ENCODE measurements at places on chromosomes 7 and 10.

DNA sequence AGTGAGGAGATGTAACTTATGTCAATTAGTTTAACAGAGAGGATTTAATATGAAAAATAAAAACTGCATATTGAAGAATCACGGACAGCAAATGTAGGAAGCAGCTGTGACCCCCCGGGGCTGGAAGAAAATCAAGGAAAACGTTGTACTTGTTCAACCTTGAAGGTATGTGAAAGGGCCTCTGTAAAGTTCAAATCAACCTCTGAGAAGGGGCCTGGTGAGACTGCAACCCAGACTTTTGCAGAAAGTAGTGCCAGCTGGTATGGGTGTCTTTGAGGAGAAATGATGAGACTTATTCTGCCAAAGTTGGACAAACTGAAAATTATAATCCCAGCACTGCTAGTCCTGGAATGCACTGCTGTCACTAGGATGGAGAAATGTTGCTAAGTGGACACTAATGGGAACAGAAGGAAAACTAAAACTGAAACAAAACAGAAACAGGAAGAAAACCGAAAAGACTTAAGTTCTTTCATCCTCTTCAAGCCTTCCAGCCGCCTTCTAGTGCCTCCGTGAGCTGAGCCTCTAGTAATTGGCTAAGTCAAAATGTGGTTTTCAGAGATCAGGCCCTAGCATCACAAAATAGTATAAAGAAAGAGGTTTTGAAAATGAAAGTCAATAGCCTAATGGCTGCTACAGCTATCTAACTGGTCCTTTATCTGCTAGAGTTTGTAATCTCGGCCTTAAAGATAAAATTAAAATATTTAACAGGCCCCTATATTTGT lies 253.7 kb upstream of the SORCS1 start:
- no peak for DNase-seq

GRCh38 chr10:52257692-52258075 lies 56.4 kb upstream of the DKK1 start:
- DNase-seq, result no peak

DNA sequence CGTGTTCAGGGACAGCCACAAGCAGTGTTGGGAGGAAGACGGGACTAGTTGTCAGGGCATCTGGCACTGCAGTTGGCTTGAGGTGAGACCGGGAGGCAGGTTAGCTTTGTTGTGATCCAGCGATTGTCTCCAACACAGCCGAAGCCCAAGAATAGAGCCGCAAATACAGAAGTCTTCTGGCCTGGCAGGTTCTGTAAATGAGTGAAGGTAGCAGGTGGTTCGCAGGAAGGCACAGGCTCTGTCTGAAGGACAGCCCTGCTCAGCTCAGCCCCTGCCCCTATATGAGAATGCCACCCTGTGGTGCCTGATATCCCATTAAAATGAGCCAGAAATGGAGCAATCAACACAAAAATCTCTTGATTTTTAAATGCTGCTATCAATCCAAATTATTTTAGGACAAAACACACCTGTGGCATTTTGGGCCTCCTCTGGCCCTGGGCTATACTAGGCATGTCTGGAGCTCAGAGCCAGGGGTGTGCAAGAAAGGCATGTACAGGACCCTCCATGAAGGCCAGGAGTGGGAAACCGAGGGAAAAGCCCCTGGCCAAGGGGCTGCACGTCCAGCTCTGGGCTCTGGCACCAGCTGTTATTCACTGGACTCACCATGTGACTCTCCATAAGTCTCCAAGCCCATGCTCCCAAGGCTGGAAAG lies 11.2 kb upstream of the C10orf71 start:
- DNase-seq, result no peak

GRCh38 chr7:101754424-101755159 lies 62.8 kb upstream of the CUX1 start:
- peak; percentile 67 for DNase-seq

GRCh38 chr7:117011419-117012260 lies 58.3 kb downstream of the ST7 start:
- DNase-seq, result peak; percentile 17

- DNase-seq, result peak; percentile 70
These were observed 40.4 kb downstream of the PROSER2 start for GRCh38 chr10:11863353-11864109.

- DNase-seq, result peak; percentile 26
These were observed at the start of gene PLXNA4 for GRCh38 chr7:132575982-132576720. TSS of gene PLXNA4 (minus strand) at chr7:132576470. CDS start at chr7:132508693, 67,777 bp downstream.
